HEK293T (cell line): ENCODE measurements at places on chromosomes 12 and 14.

- no peak for DNase-seq
Observed at GRCh38 chr12:131142891-131143657, 189.4 kb downstream of the ADGRD1 start.

DNA sequence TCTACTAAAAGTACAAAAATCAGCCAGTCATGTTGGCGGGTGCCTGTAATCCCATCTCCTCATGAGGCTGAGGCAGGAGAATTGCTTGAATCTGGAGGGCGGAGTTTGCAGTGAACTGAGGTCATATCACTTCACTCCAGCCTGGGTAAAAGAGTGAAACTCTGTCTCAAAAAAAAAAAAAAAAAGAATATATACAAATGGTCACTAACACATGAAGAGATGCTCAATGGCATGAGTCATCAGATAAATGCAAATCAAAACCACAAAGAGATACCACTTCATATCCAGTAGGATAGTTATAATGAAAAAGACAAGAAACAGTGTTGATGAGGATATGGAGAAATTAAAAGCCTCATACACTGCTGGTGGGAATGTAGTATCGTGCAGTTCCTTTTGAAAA, 33.6 kb upstream of the METAP2 start:
- no peak for DNase-seq

DNA sequence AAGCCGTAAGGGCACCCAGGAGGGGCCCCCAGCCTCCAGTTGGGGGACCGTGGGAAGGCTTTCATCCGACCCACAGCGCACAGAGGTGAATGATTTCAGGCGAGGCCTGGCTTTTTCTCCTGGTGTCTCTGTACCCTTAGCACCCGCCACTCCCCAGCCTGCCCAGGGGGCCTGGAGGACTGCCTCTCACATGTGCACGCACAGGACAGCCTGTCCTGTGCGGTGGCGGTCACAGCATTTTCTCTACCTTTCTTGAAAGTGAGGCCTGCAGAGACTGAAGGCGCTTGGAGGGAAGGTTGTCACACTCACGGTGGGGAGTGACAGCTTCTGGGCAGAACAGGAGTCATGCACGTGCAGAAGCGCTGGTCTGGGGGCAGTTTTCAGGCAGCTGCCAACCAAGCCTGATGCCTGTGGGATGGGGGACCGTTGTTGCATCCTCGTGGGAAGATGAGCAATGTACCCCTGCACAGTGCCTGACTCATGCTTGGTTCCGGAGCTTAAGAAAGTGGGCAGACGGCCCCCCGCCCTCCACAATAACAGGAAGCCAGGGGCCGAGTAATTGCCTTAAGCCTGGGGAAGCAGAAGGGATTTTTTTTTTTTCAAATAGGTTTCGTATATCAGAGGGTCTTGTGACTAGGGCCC, 148.1 kb downstream of the TSPAN9 start:
- no peak for DNase-seq

DNA sequence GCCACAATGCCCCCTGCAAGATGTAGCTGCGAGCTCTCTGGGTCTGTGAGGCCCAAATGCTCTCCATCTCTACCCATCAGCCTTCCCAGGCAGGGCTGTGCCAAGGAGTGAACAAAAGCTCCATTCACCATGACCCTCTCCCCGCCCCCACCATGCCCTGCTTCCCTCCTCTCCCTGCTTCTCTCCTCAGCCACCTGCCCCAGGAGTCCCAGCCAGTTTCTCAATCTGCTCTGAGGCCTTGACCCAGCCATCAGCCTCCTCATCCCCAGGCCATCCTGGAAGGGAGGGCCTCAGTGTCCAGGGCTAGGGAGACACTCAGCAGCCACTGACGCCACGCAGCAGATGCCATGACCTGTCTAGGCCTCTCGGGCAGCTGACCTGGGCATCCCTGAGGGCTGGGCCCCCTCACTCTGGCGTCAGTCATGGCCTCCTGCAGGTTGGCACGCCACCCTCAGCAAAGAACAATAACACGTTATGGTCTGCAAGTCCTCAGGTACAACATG, 8.5 kb upstream of the KRT5 start:
- DNase-seq = no peak

GRCh38 chr14:34220921-34221320, 241.1 kb downstream of the SPTSSA start:
- DNase-seq = no peak

GRCh38 chr14:92877757-92878431, 45.1 kb upstream of the CHGA start:
- DNase-seq = no peak

DNA sequence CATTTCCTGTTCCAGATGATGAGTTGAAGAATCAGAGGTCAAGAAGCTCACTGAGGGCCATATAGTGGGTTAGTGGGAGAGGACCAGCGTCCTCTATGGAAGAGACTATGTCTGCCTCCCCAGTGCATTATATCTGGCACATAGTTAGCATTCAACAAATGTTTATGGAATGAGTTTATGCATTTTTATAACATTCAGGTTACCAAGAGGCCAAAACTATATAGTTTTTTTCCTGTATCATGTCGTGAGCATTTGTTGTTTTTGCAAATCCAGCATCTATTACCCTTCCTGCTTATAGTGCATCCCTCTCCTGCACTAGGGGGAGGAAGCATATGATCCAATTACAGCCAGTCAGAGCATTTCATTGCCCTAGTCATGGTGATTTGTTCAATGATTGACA, 60.6 kb downstream of the SUDS3 start:
- DNase-seq = no peak

DNA sequence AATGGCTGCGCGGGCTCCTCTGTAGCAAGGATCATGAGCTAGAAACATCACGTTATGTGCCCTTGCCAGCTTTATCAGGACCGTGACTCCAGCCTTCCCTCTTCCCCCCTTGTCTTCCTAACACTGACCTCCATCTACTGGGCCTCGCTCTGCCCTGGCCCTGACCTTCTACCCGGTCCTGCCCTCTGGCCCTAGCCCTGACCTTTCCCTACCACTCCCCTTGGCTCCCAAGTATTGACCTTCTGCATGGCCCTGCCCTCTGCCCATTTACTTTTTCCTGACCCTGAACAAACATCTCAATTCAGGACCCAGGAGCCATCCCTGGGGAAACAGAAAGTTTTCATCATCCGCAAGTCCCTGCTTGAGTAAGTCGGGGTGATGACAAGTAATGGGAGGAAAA, 2.0 kb downstream of the SOAT2 start:
- no peak for DNase-seq

DNA sequence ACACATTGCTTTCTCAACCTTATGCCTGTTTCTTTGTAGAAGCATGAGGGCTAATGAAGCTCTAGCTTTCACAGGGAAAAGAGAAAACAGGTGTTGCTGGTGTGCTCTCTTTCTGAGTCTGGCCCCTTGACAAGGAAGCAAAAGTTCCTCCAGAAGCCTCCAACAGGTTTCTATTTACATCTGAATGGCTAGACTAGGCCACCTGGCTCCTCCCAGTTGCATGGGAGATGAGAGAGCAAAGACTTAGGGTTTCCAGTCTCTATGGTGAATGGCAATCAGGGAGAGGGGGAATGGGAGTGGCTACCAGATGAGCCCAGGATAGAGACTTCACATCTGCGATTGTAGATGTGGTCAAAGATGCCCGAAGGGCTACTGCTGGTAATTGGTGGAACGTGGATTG, 138.1 kb upstream of the PLXNC1 start:
- no peak for DNase-seq

GRCh38 chr12:51871918-51872688, 15.8 kb upstream of the ANKRD33 start:
- DNase-seq = no peak

DNA sequence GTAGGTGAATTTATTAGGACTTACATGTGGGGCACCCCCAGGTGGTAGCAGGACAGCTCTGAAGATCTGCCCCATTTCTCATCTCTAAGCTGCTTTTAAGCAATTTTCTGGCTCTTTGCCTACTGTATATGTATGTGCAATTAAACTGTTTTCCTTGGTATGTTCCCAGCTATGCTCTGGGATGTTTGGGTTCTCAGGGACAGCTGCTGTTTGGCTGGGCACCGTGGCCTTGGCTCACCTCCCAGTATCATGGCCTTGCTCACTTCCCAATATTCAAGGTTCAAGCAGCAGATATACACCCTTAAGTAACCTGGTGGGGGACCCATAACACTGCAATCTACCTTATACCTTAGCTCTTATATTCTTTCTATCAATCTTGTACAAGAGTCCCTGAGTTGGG, 53.7 kb upstream of the KITLG start:
- no peak for DNase-seq

DNA sequence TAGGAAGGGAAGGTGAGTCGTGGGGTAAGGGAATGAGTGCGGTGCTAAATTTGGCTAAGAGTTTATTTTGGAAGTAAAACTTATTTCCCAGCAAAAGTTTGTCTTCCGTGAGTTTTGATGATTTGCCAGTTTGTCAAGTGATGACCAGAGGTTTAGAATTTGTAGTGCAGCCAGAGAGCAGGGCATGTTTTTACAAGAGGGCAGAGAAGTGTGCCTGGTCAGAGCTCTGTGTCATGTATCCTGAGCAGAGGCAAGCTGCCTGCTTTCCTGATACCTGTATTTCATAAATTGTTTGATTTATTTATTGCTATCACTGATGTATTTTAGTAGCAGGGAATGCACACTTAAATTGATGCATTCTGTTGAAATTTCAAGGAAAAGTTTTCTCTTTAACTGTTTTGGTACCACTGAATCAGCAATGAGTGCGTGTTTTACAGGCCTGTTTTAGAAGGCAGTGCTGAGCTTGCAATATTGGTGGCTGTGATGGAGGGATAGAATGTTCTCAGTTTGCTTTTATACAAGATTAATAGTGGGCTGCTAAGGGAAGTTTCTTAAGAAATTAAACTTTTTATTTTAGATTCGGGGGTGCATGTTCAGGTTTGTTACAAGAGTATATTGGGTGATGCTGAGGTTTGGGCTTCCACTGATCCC, 19.7 kb upstream of the RD3L start:
- DNase-seq = no peak

DNA sequence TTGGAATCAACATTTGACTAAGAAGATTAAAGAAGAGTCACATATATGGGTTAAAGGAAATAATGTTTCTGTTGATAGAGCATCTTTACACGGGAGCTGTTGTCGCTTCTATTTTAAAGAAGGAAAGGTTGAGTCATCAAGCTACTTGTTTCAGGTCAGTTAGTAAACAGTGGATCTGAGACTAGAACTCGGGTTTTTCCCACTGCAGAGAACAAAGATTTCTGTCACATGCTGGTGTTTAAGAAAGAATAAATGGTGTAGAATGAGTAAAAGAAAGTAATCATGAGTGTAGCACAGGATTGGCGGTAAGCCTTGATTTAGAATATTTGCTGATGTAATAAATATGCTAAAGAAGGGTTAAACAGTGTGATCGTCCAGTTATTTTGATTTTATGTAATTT, 455.5 kb downstream of the AEBP2 start:
- no peak for DNase-seq

DNA sequence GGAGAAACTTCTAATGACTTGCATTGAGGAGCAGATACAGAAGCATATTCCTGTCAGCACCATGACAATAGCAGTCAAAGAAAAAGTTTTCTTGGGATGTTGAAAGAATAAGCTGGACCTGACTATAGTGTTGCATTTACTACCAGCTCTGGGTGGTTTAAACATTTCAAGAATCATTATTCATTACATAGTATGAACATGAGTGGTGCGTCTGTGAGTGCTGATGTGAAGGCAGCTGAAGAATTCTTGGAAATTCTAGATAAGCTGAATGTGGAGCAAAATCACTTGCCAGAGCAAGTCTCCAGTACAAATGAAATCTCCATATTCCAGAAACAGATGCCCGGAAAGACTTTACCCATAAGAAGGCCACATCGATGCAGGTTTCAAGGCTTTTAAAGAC, 45.0 kb upstream of the STAB2 start:
- DNase-seq = no peak

DNA sequence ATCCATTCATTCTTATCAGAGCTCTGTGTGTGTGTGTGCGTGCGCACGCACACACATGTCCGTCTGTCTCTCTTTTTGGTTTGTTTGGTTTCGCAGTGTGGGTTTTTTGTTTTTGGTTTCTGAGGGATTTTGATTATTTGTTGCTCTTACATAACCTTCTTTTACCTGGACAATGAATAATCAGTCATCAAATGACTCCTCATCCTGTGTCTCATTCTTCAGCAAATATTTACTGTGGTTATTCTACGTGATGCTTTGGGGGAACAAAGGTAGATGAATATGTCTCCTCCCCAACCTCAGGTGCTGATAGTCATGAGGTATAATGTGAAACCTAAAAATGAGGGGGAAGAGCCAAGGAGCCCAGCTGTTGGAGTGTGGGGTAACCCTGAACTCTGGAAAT, 92.4 kb downstream of the SAMD4A start:
- DNase-seq = no peak

DNA sequence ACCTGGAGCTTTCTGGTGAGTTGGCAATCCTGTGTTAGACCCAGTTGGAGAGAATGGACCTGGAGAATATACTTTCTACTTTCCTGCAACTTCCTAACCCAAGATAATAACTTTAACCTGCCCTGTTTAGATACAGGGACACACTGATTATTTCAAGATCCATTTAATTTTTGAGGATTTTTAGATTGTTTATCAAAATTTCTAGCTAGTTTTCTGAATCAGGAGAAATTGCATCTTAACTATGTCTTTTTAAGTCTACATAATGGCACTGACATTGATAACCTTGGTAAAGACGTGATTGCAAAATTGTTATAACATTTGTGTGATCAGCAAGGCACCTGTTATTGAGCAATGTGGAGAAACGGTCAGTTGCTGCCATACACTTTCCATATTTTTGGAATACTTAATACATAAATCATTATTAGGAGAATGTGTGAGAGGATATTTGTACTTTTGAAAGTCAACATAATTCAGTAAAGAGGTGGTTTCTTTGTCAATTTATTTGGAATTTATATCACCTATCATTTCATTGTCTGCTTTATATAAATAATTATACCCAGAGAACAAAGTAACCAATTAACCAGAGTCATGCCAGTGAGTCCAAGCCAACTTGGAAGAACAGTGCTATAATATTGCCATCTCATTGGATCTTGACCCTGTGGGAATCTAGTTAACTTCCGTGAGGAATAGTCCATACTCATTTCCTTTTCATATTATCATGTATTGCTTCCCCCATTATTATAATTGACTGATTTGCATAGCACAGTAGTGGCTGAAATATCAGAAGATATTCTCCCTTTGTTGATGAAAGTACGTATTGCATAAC, 28.4 kb downstream of the NFYB start:
- DNase-seq = no peak

- DNase-seq = no peak
Observed at GRCh38 chr14:89243286-89243685, 173.7 kb downstream of the FOXN3 start.

DNA sequence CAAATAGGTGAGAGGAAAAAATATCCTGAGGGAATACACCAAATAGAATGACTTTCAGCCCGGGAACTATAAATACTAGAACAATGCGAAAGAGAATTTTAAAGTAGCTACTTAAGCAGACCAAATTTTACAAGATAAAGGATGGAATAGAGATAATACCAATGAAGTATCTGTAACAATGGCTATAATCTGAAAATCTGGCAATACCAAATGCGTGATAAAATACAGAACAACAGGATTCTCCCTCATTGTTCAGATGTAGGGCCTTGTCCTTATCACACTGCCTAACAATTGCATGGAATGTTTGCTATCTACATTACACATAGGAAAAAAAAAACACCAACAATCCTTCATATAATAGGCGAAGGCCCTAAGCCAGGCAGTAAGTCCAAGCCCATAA, 815.4 kb upstream of the MDGA2 start:
- no peak for DNase-seq

GRCh38 chr12:107349008-107349747, 255.8 kb upstream of the CRY1 start:
- no peak for DNase-seq

- DNase-seq = peak; percentile 32
Observed at GRCh38 chr14:70808416-70809224, 693 bp downstream of the MAP3K9 start.
